Hematopoietic multipotent progenitor cell treated with erythropoietin and hydrocortisone succinate and interleukin-3 and kit ligand, for 17 days (in vitro differentiated cells): ENCODE measurements at places on chromosomes 1 and 21.

- DNase-seq: no peak
Observed at GRCh38 chr1:95753382-95754016, 519.5 kb downstream of the RWDD3 start.

- no peak for DNase-seq
Observed at GRCh38 chr1:155009221-155009711, 6.7 kb downstream of the ZBTB7B start.

DNA sequence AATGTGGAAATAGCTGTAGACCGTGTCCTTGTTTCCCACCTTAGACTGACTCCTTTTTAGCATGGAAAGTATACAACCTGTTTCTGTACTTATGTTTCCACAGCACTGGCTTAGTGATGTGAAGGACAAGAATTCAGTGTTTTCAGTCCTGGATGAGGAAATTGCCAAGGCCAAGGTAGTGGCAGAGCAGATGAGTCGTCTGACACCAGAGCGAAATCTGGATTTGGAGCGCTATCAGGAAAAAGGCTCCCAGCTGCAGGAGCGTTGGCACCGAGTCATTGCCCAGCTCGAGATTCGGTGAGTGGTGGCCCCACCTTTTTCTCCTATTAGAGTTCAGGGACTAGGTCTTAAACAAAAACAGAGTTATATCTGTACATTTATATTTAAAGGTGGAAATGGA, 112.6 kb downstream of the MACF1 start:
- no peak for DNase-seq

GRCh38 chr1:201072149-201072548, 40.1 kb downstream of the CACNA1S start:
- no peak for DNase-seq

DNA sequence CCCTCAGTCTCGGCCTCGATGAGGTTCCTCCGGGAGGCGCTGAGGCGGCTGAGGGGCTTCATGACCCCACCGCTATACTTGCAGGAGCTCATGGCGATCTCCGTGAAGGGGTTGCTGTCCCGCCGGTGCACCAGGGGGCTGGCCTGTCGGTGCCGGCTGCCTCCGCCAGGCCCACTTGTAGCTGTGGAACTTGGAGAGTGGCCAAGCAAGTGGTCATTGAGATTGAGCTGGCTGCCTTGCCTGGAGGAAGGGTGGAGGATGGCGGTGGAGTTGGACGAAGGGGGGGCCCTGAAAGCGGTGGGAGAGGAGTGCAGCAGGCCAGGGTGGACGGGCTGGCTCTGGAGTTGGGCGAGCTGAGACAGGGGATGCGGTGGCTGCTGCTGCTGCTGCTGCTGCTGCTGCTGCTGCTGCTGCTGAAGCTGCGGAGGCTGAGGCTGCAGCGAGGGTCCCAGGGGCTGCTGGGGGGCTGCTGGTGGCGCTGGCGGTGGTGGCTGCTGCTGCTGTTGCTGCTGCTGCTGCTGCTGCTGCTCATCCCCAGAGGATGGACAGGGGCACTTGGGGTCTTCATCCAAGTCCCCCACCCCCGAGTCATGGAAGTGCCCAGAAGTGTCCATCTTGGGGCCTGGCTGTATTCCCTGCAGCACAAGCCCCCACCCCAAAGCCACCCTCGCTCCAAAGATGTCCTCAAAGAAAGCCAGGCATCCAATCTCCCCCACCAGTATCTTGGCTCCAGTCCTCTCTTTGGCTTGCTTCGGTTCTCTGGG, 548 bp downstream of the KCNN3 start:
- DNase-seq: no peak

DNA sequence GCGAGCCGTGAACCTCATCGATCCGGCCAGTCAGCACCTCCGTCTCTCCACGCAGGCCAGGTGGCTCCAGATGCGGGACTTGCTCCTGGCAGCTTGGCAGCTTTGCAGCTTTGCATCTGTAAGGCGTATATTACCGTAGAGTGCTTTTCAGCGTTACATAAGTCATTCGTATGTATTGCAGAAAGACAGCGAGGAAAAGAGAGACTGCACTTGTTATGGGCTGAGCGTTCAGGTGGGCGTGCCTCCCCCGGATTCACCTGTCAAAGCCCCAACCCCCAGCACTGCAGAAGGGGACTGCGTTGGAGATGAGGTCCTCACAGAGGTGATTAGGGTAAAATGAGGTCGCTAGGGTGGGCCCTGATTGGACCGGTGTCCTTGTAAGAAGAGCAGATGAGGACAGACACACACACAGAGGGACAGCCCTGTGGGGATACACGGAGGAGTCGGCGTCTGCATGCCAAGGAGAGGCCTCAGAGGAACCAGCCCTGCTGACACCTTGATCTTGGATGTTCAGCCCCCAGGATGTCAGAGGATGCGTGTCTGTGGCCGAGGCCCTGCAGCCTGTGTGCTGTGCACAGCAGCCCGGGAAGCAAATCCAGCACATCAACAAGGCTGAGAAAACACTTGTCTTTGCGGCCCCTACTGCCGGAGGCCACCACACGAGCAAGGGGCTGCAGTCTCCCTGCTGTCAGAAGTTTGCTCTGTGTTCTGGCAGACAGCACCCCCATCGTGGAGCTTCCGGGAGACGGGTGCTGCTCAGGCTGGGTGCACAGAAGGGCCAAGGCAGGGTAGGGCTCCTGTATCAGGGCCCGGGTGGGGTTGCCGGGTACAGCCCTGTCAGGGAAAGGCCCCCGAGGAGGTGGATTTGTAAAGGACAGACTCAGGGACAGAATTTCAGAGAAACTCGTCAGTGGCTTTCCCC, 10.9 kb upstream of the AGPAT3 start:
- DNase-seq: no peak
